ENCODE measurements at places on chromosomes 2 and 18. TPM values are rescaled to one million over a fixed set of nuclear protein-coding genes. Genes with fewer than 3 reads are reported as not detected.

Gene MROH2A
- total RNA-seq = not detected

Gene IL18R1
- total RNA-seq = under 0.01 TPM

Gene NYAP2
- not detected for total RNA-seq

Gene GEN1
- total RNA-seq = 4.7 TPM

Gene EVX2
- not detected for total RNA-seq

Gene BMPR2
- total RNA-seq = 54.9 TPM

Gene UGT1A4
- total RNA-seq = not detected

Gene REG3G
- total RNA-seq = not detected

Gene TEX44
- total RNA-seq = not detected

Gene PPIG
- 18.4 TPM for total RNA-seq

Gene ATOH8
- 36.4 TPM for total RNA-seq

Gene OSBPL1A
- total RNA-seq = 19.9 TPM

Gene RBM44
- total RNA-seq = 0.86 TPM

Gene GULP1
- 3.3 TPM for total RNA-seq

Gene CPLX4
- total RNA-seq = not detected

Gene BIN1
- 25.7 TPM for total RNA-seq

Gene SCYGR3
- not detected for total RNA-seq

Gene SAG
- not detected for total RNA-seq

Gene SULT6B1
- total RNA-seq = not detected

Gene KCNS3
- total RNA-seq = 0.76 TPM

Gene MLPH
- 3.3 TPM for total RNA-seq

Gene STARD6
- 0.11 TPM for total RNA-seq

Gene SLC35F6
- 56.0 TPM for total RNA-seq

Gene G6PC2
- total RNA-seq = not detected

Gene VWA3B
- not detected for total RNA-seq

Gene DLGAP1
- 0.09 TPM for total RNA-seq

Gene SRBD1
- total RNA-seq = 26.1 TPM

Gene ANKRD23
- total RNA-seq = 2.0 TPM

Gene NOSTRIN
- 0.22 TPM for total RNA-seq

Gene C2orf78
- not detected for total RNA-seq

Gene SLC1A4
- total RNA-seq = 14.7 TPM

Gene SCYGR4
- total RNA-seq = not detected

Gene RUFY4
- not detected for total RNA-seq

Gene C2orf80
- total RNA-seq = not detected

Gene GALNT3
- total RNA-seq = 0.11 TPM

Gene EVA1A
- 25.4 TPM for total RNA-seq

Gene SLC38A11
- total RNA-seq = not detected

Gene CAD
- total RNA-seq = 22.9 TPM

Gene MAL
- total RNA-seq = not detected

Gene IL1F10
- not detected for total RNA-seq

Gene ARL5A
- 102 TPM for total RNA-seq

Gene CHST10
- total RNA-seq = 7.6 TPM

Gene CCDC178
- total RNA-seq = not detected

Gene ECEL1
- total RNA-seq = not detected

Gene STPG4
- total RNA-seq = 0.17 TPM

Gene FAM228A
- 0.43 TPM for total RNA-seq

Gene B4GALT6
- total RNA-seq = 5.0 TPM

Gene IL1RN
- total RNA-seq = not detected

Gene GNAL
- total RNA-seq = 0.26 TPM

Gene EPB41L3
- total RNA-seq = 49.1 TPM

Gene SLC19A3
- not detected for total RNA-seq

Gene GNLY
- total RNA-seq = not detected

Gene FHOD3
- total RNA-seq = 0.33 TPM

Gene SOWAHC
- 9.9 TPM for total RNA-seq

Gene RMDN2
- 2.1 TPM for total RNA-seq

Gene SGO2
- total RNA-seq = 1.6 TPM

Gene LONRF2
- total RNA-seq = under 0.01 TPM
